Tibial nerve (tissue), 4 donors: ENCODE measurements at places on chromosomes 11 and 22. TPM values are rescaled to one million over a fixed set of nuclear protein-coding genes. Genes with fewer than 3 reads are reported as not detected.

WNT11 gene
- 65.7 TPM for total RNA-seq

OR5A1 gene
- not detected for total RNA-seq

OR52H1 gene
- 7.5 TPM for total RNA-seq

RCOR2 gene
- 1.6 TPM for total RNA-seq

PDGFB gene
- total RNA-seq = 7.5 TPM

PANX3 gene
- not detected for total RNA-seq

SMPD1 gene
- total RNA-seq = 29.7 TPM

- no peak for DNase-seq
These were observed 69.3 kb upstream of the TNRC6B start for GRCh38 chr22:40108396-40108795.

GRCh38 chr11:112227471-112227870 lies 1.2 kb downstream of the PTS start:
- DNase-seq = no peak

DNA sequence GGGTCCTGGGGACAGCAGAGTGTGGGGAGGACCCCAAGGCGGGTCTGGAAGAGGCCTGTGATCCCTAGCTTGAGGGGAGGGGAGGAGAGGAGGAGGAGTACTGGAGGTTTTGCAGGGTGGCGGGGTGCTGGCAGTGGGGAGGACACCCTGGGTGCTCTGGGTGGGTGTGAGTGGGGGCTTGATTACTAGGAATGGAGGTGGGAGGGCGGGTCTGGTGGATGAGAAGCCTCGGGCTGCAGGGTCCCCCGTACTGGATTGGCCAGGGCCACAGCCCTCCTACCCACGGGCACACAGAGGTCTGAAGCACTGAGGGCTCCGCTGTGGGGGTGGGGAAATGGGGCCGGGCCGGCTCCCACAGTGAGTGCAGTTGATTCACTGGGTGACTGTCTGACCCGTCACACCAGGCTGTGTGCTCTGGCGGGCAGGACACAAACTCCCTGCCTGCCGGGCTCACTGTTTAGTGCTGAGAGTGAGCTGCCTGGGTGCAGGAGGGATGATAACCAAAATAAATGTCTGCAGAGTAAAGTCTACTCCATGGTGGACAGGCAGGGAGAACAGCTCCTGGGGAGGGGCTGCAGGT lies 114.2 kb downstream of the CACNA1I start:
- no peak for DNase-seq

GRCh38 chr22:23722724-23723123 lies 28.2 kb downstream of the ZNF70 start:
- no peak for DNase-seq

- no peak for DNase-seq
These were observed 37.3 kb downstream of the PARVG start for GRCh38 chr22:44218071-44218470.

GRCh38 chr11:62393061-62393611 lies 25.7 kb upstream of the SCGB1A1 start:
- no peak for DNase-seq

DNA sequence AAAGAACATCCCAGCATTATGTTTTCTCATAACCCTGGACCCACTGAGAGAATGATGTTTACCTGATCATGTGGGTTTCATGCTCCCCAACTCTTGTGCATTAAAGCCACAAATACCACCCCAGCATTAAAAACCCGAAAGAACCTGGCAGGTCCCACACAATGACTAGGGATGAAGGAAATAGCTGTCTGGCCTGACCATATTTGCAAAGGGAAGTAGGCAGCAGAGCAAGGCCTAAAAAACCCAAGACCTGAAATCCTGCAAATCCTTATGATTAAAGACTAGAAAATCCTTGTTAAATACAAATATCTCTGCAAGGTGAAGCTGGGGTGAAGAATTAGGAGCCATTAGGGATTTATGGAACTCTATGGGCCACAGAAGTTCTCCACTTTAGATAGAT lies 23.7 kb downstream of the PAK1 start:
- DNase-seq = no peak

GRCh38 chr11:63404161-63404935 lies 34.8 kb downstream of the SLC22A9 start:
- no peak for DNase-seq

GRCh38 chr11:98771791-98772190 lies 249.0 kb upstream of the CNTN5 start:
- no peak for DNase-seq

DNA sequence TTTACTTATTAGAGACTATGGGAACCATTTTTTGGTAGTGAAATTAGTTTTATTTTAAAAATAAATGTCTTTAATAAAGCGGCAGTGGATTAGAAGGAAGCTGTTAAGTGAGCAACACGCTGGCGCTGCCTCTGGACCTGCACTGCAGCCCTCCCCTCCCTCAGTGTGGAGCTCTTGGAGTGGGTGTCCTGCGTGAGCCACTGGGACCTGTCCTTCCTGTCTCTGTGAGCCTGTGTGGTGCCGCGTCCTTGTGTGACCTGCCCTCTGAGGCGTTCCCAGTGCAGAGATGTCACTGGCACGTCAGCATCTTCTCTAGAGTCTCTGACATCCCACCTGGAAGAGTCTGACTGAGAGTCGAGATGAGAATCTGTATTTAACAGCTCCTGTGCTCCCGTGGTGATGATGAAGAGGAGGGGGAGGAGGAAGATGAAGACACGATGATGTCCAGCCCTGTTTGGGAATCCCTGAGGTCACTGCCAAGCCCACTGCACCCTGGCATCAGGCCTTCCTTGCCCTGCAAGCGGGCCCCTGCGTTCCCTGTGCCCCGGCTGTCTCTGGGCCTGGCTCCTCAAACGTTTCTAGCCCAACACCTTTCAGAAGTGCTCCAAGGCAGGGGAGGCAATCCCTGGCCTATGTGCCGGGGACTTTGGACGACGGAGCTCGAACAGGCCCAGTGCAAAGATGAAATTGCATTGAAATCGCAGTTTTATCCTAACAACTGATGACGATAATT lies 271.8 kb downstream of the TBC1D22A start:
- no peak for DNase-seq

GRCh38 chr11:63763496-63764339 lies 4.9 kb downstream of the ZFTA start:
- no peak for DNase-seq

- no peak for DNase-seq
These were observed 57.3 kb downstream of the TP53I11 start for GRCh38 chr11:44893308-44893822.

- DNase-seq = no peak
These were observed 6.7 kb upstream of the AP1B1 start for GRCh38 chr22:29394931-29395581.

DNA sequence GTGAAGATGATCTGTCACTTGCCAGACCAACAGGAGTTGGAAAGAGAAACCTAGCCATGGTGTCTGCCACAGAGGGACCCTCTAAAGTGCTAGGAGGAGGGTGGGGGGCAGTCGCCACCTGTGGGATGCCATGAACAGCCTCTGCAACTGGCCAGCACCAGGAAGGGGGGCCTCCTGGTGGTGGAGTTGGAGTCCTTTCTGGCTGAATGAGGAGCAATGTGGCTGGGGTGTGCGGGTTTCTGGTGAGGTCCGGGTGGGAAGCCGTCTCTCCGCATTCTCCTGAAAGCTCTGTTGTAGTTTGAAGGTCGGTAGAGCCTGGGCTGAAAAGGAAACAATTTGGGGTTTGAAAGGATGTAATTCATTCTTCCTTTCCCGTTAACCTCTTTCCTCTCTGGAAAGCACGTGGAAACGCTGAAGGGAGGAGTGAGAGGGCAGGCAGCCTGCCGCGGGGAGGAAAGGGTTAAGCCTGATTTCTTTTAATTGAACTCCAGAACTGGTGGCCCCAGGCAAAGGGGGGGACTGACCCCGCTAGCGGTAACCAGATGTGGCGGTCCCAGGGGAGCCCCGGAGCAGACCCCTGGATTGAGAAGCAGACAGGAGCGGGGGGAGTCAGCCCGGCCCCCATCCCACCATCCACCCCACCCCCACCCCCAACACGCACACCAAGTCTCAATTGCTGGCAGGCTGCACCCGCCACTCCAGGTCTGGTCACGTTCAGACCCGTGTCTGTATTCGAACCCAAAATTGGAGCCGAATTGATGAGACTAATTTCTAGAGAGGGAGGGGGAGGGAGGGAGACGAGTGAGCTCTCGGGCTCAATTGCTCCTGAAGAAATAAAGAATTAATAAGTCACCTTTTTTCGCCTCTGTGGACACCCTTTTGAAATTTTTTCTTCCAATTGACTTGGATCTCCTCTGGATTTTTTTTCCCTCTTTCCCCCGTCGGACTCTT lies 1.8 kb upstream of the FLI1 start:
- no peak for DNase-seq

- no peak for DNase-seq
These were observed 4.3 kb upstream of the FUT4 start for GRCh38 chr11:94539420-94539819.

DNA sequence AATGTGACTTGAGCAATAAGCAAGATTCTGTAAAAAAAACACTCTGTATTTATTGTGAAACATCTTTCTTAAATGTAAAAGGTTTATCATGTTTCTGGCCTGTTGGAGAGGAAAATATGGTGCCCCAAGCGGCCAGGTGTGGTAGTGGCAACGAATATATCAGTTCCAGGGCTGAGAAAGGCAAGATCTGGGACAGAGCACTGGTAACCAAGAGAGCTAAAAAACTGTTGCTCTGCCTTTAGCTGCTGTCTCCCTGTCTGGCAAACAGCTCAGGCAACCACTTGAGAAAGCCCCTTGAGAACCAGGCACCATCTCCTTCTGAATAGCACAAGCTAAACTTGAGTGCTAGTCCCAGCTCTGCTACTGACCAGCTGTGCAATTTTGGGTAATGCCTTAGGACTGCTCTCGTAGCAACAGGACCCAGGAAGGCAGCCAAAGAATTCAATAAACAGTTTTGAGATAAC lies 129.9 kb downstream of the KCNC1 start:
- no peak for DNase-seq

DNA sequence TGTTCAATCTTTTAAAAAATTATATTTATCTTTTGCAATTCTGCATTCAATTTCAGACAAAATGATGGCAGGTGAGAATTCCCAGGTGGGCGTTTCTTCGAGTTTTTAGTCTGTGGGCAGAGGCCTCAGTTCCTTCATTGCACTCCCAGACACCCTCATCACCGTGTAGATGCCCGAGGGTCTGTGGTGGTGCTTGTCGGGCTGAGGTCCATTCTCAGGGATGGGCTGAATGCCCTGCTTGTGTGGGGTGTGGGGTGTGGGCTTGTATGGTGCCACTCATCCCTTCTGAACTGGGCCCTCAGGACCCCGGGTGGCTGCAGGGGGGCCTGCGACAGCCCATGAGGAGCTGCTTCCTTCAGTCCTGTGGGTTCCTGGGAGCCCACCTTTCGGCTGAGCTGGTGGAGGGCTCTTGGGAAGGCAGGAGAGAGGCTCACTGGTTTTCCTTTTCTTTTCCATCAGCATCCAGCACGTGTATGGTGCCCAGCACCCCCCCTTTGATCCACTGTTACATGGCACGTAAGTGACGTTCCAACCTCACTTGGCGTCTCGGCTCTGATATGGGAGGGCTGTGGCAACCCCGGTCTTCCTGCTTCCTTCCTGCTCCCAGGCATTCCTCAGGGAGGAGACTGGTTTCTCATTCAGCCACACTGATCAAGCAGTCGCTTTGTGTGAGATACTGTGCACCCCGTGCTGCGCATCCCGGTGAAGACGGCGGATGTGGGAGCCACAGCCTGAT lies 29.8 kb downstream of the TBC1D22A start:
- no peak for DNase-seq

DNA sequence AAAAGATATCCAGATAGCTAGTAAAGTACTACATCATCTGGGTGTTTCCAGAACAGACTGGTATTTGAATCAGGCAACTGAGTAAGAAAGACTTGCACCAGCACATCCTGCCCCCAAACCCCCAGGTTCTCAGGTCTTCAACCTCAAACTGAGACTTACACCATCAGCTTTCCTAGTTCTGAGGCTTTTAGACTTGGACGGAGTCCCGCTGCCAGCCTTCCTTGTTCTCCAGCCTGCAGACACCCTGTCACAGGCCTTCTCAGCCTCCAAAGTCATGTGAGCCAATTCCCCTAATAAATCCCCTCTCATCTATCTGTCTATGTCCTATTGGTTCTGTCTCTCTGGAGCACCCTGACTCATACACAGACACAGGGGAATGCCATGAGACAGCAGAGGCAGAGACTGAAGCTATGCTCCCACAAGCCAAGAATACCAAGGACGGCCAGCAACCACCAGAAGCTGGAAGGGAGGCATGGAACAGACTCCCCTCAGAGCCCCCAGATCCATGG lies 10.9 kb downstream of the SMCO4 start:
- no peak for DNase-seq

DNA sequence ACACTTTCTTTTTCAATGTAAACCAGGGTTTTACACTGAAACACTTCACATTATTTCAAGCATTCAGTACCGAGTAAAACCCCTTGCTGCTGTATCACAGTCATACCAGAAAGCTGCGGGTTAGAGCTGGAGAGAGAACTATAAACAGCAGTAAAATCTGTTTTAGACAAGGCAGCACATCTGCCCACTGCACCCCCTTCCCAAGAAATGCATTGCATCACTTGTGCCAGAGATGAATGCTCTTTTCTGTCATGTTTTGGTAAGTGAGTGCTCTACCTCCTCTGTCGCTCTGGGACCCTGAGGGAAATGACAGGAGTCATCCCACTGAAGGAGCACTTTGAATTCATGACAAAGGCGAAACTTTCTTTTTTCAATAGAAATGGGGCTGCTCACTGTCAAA lies 107.2 kb downstream of the MAML2 start:
- no peak for DNase-seq

GRCh38 chr11:25449091-25449490 lies 882.8 kb upstream of the ANO3 start:
- no peak for DNase-seq

DNA sequence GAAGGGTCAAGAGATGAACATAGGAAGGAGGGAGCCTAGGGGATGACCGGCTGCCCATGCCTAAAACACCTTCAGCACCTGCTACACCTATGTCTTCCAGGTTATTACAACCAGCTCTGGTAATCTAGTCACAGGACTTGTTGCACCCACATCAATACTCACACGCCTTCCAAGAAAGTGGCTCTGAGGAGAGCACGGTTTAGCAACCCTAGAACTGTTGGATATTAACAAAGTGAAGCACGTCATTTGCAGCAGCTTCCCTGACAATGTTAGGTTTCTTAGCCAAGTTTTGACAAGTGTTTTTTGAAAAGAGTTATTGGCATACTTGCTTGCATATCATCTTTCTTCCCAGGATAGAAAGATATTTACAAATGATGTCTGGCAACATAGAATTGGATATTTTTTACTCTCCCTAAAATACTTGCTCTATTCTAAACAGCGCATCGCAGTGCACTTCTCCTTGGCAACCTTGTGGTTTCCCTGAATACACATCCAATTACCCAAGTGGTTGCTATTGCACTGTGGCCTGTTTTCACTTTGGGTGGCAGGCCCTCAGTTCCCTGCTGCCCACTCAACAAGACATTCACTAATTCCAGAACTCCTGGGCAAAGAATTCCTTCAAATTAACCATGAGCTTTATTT lies 94.3 kb upstream of the ARHGAP42 start:
- DNase-seq = no peak

DNA sequence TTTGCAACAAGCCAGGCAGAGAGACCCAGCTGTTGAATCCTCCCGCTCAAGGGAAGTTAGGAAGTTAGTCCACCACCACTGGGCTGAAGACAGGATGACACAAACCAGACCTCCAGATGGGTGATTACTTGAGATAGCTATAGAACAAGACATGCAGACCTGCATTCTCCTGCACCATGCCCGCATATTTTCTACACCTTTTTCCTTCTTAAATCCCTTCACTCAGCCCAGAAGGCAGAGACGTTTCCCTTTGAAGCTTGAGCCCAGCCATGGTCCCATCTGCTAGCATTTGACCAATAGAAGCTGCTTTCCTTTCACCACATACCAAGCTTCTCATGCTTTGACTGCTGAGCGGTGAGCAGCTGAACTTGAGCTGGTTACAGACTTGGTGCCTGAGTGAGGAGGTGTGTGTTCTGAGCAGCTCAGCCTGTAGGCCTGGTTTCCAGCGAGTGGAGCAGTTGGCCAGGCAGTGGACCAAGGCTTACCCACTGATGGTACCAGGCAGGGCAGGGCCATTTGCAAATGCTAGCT lies 29.2 kb upstream of the CBX6 start:
- DNase-seq = no peak
